SHP77 treated with DMSO at 0.1 percent for 48 hours (cell line): ENCODE measurements at places on chromosomes 13 and 19.

DNA sequence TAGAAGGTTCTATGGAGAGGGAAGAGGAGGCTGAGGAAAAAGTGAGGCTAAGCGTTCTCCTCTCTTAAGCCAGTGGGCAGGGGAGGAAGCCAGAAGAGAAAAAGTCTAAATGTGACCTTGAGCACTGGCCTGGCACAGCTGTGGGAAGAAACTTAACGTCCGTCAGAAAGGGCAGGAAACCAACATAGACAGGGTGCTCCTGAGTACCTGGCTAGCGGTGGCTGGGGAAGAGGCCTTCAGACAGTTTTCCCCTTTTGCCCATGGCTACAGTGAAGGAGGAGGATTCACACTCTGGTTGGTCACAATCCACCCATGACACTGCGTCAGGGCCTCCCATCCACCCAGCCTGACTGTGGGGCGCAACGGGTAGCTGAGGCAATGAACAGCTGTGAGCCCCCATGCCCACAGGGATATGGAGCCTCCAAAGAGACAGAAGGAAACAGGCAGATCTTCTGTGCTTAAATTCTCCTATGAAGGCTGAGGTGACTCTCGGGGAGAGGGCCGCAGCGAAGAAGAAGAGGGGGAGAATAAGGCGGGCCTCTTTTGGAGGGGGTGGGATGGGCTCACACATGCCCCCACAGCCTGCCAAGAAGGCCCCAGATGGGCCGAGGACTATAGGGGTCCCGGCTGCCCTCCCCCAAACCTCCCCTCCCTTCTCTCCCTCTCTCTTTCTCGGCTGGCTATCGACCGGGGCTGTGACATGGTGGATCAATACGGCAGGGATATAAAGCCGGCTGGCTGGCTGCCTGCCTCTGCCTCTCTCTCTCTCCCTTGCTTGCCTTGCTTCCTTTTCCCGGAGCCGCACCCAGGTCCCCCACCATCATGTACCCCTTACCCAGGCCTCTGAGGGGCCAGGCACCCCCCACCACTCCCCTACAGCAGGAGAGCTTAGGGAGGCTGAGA is 19.8 kb upstream of the POU2F2 start:
- no peak for DNase-seq

DNA sequence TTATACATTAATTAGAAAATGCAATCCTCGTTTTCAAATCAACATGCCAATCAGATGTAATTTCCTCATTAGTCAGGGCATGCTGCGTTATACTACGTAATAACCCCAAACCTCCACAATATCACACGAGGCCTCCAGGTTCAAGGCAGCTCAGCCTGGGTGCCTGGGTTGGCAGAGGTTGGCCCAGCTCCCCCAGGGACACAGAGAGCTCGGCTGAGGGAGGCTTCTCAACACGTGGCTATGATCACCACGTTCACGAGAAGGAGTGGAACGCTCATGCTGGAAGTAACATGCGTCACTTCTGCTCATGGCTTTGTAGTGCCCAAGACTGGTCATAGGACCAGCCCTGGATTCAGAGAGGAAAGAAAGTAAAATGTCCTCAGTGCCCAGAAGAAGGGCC is 144.9 kb upstream of the SOX1 start:
- no peak for DNase-seq

GRCh38 chr13:46662690-46663089 is 109.7 kb downstream of the LRCH1 start:
- no peak for DNase-seq

DNA sequence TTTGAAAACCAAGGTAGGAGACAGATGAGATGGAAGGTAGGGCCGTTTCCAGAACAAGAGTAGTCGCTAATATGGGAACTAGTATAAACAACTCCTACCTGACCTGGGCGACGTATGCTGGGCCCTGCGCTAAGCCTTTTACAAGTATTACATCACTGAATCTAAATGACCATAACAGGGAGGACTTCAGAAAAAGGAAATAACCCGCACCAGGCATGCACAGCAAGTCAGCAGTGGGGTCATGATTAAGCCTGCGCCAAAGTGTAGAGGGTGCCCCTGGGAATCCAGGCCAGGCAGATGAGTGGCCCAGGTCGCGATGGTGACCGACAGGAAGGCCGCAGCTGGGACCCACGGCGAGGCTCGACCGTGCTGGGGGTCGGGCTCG is 613 bp downstream of the ATP13A1 start:
- DNase-seq = no peak

DNA sequence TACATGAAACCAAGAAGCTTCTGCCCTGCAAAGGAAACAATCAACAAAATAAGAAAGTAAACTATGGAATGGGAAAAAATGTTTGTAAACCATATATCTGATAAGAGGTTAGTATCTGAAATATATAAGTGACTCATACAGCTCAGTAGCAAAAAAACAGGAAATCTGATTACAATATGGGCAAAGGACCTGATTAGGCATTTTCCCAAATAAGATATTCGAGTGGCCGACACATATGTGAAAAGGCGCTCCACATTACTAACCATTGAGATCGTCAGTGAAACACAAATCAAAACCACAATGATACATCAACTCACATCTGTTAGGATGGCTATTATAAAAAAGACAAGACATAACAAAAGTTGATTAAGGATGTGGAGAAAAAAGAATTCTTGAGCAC is 2818.6 kb upstream of the PCDH20 start:
- no peak for DNase-seq

DNA sequence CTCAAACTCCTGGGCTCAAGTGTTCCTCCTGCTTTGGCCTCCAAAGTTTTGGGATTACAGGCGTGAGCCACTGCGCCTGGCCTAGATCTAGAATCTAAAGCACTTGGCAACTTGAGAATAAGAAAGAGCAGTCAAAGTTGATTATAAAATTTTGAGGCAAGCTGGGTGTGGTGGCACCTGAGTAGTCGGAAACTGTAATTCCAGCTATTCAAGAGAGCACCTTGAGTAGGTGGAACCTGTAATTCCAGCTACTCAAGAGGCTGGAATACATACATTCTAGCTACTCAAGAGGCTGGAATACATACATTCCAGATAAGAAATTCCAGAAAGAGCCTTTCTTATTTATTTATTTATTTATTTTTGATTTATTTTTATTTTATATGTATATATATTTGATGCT is 8.3 kb upstream of the NAA16 start:
- no peak for DNase-seq

DNA sequence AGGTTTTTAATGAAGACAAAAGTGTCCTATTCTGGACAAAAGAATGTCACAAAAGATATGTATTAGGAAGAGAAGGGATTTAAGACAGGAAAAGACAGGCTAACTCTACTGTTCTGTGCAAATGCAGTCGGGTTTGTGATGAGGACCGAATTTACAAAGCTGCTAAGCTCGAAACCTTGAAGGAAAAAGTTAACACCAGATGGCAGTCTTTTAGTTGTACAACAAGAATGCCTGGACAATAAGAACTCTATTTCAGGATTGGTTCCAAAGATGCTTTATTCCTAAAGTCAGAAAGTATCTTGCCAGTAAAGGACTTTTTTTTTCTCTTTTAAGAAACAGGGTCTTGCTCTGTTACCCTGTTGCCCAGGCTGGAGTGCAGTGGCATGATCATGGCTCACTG is 51.1 kb downstream of the HS6ST3 start:
- no peak for DNase-seq

DNA sequence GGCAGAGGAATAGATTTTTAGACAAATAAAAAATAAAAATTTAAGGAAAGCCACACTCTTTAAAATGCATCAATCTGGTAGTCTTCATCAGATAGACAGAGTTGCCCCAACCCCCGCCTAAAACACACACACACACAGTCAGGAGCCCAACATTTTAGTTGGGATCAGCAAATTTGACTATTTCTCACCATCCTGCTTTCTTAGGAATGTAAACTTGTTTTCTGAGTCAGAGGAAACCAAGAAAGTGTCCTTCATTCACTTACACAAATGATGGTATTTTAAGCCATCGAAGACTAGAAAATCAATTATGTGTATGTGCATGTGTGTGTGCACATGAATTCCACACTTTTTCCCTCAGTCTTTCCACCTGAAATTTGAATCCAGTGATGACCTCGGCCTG is 1657.5 kb downstream of the SLITRK1 start:
- no peak for DNase-seq

DNA sequence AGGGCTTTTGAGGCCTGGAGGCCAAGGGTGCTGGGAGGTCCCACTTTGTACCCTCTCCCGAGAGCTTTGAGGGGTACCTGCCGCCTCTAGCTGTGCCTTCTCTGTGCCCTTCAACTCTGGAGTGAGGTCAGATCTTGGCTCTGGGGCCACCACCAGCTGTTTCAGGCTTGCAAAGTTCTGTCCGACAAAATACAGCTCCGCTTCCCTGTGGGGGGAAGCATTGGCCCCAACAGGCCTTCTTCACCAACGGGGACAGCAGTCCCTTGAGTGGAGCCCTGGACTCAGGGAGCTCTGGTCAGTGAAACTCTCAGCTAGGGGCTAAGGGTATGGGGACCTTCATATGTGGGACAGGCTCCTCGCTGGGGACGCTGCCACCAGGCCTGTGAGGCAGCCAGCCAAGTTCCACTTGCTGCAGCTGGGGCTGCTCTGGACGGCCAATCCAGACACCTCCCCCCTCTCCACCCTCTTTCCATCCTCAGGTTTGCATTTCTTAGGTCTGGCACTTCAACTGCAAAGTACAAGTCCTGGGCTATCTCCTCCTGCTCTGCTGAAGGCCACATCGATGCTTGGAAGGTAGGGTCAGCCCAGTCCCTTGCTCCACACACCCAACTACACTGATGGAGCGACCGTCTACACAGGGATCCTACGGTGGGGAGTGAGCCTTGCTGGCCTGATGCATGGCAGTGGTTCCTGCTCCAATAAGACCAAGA is 46.8 kb downstream of the C13orf46 start:
- no peak for DNase-seq

GRCh38 chr13:67438465-67438864 is 208.3 kb upstream of the PCDH9 start:
- no peak for DNase-seq

- no peak for DNase-seq
Measured at GRCh38 chr13:65857942-65858565, 1372.1 kb downstream of the PCDH9 start.

- DNase-seq = no peak
Measured at GRCh38 chr13:34765446-34766180, 176.5 kb upstream of the NBEA start.

DNA sequence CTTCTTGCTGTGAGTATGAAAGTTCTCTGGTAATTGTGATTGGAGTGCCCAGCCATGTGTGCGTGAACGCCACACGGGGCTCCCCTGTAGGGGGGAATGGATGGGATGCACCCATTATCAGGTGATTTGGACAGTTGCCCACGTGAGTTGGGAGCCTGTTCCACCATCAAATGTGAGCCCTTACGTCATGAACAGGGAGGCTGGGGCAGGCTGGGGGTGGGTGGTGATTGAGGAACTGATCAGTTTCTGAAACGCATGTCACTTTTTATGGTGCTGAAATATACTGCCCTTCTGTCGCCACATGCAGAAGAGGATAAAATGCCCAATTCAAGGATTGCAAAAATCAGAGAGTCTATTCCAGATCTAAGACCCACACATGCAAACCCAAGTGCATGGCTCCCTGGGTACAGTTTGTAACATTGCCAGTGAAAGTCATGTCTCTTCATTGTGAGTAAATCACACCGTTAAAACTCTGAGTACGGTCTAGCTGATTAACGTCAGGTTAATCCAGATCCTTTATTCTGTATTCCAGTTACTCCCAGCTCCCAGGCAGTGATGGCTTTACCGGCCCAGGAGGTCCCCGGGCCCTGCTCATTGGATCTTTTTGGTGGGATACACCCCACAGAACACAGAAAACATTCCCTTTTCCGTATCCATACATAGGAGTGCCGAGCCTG is 90.2 kb downstream of the RAB20 start:
- no peak for DNase-seq

DNA sequence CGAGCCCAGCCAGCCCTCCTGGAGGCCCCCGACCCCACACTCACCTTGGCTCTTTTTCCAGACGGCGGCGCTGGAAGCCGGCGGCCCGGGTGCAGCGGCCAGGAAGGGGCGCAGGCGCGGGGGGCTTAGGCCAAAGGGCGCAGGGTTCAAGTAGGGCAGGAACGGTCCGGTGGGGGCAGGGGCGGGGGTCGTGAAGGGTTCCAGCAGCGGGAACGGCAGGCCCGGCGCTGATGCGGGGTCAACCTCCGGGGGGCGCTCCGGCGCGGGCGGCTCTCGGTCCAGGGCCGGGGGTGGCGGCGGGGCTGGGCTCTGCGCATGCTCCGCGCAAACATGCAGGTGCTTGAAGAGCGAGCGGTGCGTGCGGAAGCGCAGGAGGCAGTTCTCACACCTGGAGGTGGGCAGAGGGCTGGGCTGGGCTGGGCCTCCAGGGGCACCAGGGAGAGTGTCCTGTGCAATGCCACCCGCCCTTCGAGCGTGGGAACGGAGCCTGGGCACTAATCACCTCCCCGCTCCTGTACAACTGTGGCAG is 2.3 kb downstream of the ZNF414 start:
- DNase-seq = no peak

DNA sequence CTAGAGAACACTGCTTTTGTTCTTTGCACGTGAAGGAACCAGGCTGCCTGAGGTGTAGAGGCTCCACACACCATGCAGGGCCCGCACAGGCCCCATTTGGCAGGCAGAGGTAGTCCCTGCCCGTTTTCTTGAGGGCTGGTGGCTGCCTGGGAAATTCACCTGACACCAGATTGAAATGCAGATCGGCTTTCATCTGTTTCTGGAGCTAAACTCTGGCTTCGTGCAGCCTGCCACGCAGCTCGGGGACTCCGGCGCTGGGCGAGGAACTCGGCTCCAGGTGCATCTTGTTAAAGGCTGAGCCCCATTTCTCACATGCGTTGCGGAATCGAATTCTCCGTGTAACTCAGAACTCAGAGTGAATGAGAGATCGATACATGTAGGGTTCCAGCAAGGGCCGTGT is 37.7 kb downstream of the ATP11A start:
- no peak for DNase-seq

- no peak for DNase-seq
Measured at GRCh38 chr19:688214-688613, 7.0 kb downstream of the PRSS57 start.

GRCh38 chr19:38734426-38735256 is 9.6 kb downstream of the CAPN12 start:
- no peak for DNase-seq

GRCh38 chr19:19749908-19750841 is 17.3 kb upstream of the ZNF14 start:
- no peak for DNase-seq

DNA sequence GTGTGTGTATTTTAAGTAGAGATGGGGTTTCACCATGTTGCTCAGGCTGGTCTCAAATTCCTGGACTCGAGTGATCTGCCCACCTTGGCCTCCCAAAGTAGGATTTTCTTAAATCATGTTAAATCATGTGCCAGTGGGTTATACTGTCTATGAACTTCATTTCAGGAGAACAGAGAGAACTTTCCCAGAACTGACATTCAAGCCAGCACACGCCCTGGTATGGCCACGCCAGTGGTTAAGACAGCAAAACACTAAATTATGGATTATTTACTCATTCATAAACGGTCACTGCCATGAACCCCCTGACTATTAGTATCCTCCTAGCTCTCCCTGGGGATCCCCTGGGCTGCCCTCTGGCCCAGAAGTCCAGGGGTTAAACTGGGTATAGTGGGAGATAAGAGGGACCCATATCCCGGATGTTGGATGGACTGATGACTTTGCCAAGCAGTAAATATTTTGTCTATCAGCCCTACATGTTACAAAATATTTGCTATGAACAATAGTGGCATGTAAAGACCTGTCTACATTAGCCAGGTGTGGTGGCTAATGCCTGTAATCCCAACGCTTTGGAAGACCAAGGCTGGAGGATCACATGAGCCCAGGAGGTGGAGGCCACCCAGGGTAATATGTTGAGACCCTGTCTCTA is 16.1 kb upstream of the STRN4 start:
- DNase-seq = no peak
